ENCODE measurements at places on chromosomes 11 and 22. TPM values are rescaled to one million over a fixed set of nuclear protein-coding genes. Genes with fewer than 3 reads are reported as not detected.

ADM2 gene
- total RNA-seq: 2.6 TPM

GRCh38 chr11:126079621-126080124 is 17.0 kb upstream of the CDON start:
- H3K27ac ChIP-seq: no peak overlapping the region
- no peak overlapping the region for H3K4me3 ChIP-seq
- H3K27me3 ChIP-seq: peaks cover 20% of the 10 kb centered on the region
- no peak for DNase-seq

C11orf97 gene
- total RNA-seq: not detected

- H3K4me1 ChIP-seq: no peaks in the 10 kb centered on the region
- H3K27ac ChIP-seq: no peak overlapping the region
- H3K36me3 ChIP-seq: peaks cover 10% of the 10 kb centered on the region
- DNase-seq: no peak
- H3K4me3 ChIP-seq: no peak overlapping the region
Observed at GRCh38 chr22:38811241-38811640, 17.3 kb upstream of the DNAL4 start.

MYO7A gene
- 0.05 TPM for total RNA-seq

GRCh38 chr11:109697140-109697843 is 275.3 kb downstream of the C11orf87 start:
- no peaks in the 10 kb centered on the region for H3K27me3 ChIP-seq
- H3K36me3 ChIP-seq: no peaks in the 10 kb centered on the region
- H3K27ac ChIP-seq: no peak overlapping the region

GRAMD1B gene
- total RNA-seq: 104 TPM

- H3K27me3 ChIP-seq: peaks cover 26% of the 10 kb centered on the region
- no peak overlapping the region for H3K4me3 ChIP-seq
- peaks cover 16% of the 10 kb centered on the region for H3K4me1 ChIP-seq
- no peak overlapping the region for H3K27ac ChIP-seq
Observed at GRCh38 chr22:39209756-39210155, 35.0 kb downstream of the PDGFB start.

LRRC75B gene
- total RNA-seq: 2.3 TPM

GRCh38 chr11:64638018-64638665 is 47.1 kb downstream of the SLC22A12 start:
- no peak for DNase-seq
- H3K27me3 ChIP-seq: no peaks in the 10 kb centered on the region
- no peaks in the 10 kb centered on the region for H3K36me3 ChIP-seq
- H3K4me1 ChIP-seq: peaks cover 26% of the 10 kb centered on the region
- H3K4me3 ChIP-seq: no peak overlapping the region
- no peak overlapping the region for H3K27ac ChIP-seq

OR51I1 gene
- not detected for total RNA-seq

DNA sequence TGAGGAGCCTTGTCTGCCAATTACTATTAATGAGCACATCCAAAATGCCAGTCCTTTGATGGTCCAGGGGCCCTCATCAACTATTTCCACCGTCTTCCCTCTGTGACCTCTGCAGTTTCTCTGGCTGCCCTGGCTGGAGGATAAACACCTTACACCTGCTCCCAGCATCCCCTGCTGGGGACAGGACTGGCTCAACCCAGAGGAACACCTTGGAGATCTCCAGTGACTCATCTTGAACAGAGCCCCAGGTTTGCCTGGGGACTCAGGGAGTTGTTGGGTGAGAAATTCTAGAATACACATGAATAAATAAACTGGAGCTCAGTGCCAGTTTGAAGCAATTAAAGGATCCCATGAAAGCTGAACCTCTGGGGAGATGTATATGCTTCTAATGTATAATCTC is 24.0 kb upstream of the ELF5 start:
- H3K36me3 ChIP-seq: no peaks in the 10 kb centered on the region
- H3K4me1 ChIP-seq: no peaks in the 10 kb centered on the region

DNA sequence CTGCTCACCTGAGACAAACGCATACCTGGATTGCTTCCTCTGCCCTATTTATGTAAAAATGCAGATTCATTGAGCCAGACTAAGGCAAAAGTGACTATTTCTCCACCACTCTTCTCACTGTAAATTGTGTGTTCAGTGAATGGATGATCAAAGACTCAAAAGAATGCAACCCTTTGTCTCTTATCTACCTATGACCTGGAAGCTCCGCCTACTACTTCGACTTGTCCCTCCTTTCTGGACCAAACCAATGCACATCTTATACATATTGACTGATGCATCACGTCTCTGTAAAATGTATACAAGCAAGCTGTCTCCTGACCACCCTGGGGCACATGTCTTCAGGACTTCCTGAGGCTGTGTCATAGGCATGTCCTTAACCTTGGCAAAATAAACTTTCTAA is 418.0 kb upstream of the SYN3 start:
- H3K4me3 ChIP-seq: no peak overlapping the region
- no peaks in the 10 kb centered on the region for H3K27me3 ChIP-seq
- H3K27ac ChIP-seq: no peak overlapping the region
- H3K4me1 ChIP-seq: no peaks in the 10 kb centered on the region

GRCh38 chr11:61870541-61871031 is 20.8 kb downstream of the FADS3 start:
- no peaks in the 10 kb centered on the region for H3K4me1 ChIP-seq
- H3K27me3 ChIP-seq: no peaks in the 10 kb centered on the region
- H3K4me3 ChIP-seq: no peak overlapping the region
- DNase-seq: no peak

SULT4A1 gene
- not detected for total RNA-seq

TEAD1 gene
- 0.06 TPM for total RNA-seq

DNA sequence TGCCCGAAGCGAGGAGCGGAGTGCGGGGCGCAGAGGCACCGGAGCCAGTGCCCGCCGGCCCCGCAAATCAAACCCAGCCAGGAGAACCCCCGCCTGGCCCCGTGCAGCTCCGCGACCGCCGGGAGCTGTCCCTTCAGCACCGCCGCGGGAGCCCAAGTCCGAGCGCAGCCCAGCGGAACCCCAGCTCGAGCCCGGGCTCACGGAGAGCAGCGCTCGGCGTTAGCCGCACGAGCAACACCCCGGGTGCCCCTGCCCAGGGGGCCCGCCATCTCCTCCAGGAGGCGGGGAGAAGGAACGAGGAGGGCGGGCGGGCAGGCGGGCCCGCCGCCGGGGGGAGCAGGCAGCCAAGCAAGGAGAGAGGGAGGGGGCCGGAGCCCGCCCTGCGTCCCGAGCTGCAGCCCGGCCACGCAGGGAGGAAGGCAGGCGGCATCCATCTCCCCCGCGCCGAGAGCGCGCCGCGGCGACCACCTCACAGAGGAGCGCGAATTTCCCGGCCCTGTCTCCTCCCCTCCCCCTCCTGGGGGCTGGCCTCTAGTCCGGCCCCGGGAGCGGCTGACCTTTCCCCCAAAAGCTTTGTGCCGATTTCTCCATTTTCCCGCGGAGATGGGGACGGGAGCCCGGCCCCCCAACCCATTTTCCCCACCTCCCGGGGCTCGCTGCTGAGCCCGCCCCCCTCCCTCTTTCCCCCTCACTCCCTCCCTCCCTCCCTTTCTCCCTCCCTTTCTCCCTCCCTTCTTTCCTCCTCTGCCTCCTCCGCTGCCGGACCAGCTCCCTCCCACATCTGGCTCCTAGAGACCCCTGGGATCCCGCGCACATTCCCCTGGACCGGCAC is 621 bp downstream of the KCNC1 start:
- no peak overlapping the region for H3K4me3 ChIP-seq
- H3K27ac ChIP-seq: no peak overlapping the region
- H3K27me3 ChIP-seq: peaks cover 27% of the 10 kb centered on the region

DEAF1 gene
- 83.6 TPM for total RNA-seq

DNA sequence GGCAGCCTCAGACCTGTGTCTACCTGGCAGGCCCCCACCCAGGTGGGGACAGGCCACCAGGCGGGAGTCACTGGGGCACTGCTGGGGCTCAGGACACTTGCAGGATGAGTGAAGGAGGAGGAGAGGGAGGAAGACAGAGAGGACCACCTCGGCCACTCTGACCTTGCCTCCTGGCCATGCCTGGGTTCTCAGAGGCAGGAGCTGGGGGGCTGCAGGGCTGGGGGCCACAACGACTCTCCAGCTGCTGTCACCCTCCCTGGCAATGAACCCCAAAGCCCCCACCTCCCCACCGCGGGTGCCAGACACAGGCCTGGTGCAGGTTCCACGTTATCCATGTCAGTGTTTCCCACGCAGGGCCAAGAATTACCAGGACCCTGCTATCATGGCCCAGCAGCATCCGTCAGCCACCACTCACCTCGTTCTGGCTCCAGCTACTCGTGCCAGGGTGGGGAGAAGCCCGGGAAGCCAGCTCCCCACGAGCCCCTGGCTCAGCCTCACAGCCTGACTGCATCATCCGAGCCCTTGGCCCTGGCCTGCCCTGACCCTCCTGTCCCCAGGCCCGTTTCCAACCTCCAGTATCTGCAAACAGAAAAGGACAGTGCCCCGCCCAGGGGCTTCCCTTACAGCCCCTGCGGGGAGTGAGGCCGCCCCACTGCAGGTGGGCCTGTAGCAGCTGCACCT is 62.4 kb downstream of the BRD1 start:
- peaks cover 6% of the 10 kb centered on the region for H3K36me3 ChIP-seq
- H3K27ac ChIP-seq: no peak overlapping the region
- H3K27me3 ChIP-seq: no peaks in the 10 kb centered on the region
- no peak for DNase-seq

- H3K4me1 ChIP-seq: no peaks in the 10 kb centered on the region
- no peaks in the 10 kb centered on the region for H3K27me3 ChIP-seq
- H3K27ac ChIP-seq: no peak overlapping the region
- no peak overlapping the region for H3K4me3 ChIP-seq
Observed at GRCh38 chr11:83659466-83659865, 373.3 kb upstream of the CCDC90B start.

JAML gene
- 1.4 TPM for total RNA-seq

APOL4 gene
- 1.5 TPM for total RNA-seq

DNA sequence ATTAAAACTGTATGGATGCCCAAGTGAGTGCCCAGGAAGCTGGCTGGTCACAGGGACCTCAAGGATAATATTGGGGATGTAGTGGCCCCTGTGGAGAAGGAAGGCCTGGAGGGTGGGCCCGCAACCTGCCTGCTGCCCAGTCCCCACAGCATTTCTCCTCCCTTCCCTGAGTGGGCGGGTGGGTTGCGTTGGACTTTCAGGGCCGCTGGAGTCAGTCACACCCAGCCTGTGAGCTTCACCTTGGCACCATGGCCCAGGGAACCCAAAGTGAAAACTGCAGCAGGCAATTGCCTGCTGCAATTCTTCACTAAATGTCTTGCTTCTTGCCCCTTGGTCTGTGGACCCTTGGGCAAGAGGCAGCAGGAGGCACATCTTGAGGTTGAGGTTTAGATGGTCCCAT is 4.7 kb downstream of the GNAZ start:
- no peak overlapping the region for H3K4me3 ChIP-seq
- H3K4me1 ChIP-seq: peaks cover 21% of the 10 kb centered on the region
- no peaks in the 10 kb centered on the region for H3K36me3 ChIP-seq

TBX1 gene
- total RNA-seq: 2.9 TPM

DNA sequence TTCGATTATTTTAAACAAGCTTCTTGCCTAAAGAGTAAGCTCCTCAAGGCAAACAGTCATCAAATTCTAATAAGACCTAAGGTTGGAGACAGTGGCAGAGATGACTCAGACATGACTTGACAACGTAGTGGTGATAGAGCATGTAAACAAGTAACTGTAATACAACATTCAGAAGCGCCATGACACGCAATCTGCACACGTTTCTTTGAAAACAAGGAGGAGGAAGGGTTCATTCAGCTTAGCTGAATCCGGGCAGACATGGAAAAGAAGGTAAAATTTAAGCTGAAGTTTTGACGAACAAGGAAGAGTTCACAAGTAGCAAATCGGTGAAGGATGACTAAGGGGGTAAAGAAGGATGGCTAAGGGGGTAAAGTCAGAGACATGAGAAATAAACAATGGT is 152.4 kb upstream of the ZC3H12C start:
- DNase-seq: no peak
- no peak overlapping the region for H3K27ac ChIP-seq
- H3K27me3 ChIP-seq: peaks cover 34% of the 10 kb centered on the region
- no peak overlapping the region for H3K4me3 ChIP-seq

TMEM121B gene
- total RNA-seq: 0.31 TPM

Measured in natural killer cell treated with Interleukin-12 subunit alpha and Interleukin-12 subunit beta and Interleukin-15 and Interleukin-18, amount 100 ng/mL, for 72 hours (primary cell).